ENCODE measurements at places on chromosomes 4 and X.

- DNase-seq = no peak
Measured at GRCh38 chr4:78660559-78660958, 109.0 kb downstream of the ANXA3 start.

- peak; percentile 46 for DNase-seq
Measured at GRCh38 chr4:105970371-105970770, 75.1 kb downstream of the NPNT start.

DNA sequence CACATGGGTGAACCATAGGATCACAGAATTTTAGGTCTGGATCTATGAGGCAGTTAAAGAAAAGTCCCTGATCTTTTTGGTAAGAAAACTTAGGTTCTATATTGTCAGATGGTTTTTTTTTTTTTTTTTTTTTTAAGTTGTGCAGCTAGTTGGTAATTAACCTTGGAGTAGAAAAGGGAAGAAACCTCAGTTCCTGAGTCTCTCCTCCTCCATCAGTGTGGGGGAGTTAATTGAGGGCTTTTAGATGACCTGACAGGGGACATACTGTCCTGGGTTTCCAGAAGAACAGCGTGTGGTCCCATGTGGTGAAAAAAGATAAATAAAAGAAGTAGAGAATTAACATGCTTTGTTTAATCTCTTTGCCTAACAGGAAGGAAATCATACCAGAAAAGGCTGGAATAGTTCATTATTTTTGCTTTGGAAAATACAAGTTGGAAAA, 123.7 kb downstream of the ARHGAP10 start:
- DNase-seq = no peak

DNA sequence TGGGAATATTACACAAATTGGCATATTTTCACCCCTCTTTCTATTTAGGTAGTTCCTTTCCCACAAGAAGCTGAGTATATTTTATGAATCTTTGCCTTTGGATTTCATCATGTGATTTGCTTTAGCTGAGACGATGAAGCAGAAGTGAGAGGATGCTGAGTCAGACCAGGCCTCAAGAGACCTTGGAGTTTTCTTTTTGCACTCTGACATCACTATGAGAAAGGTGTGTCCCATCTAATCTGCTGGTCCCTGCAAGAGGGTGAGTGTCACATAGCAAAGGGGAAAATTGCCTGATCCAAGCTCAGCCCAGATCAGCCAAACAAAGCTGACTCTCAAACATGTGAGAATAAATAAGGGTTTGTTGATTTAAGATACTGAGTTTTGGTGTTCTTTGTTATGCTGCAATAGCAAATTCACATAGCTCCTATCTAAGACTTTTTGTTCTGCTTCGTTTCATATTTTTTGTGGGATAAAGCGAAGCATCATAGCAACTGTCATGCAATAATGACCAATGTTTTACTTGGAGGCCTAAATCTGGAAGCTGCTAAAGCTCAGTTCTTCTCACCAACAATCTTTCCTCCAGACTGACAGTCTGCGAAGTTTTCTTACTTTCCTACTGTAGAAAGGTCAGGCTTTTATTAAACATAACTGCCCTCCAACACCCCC, 176.9 kb downstream of the PDHA2 start:
- peak; percentile 3 for DNase-seq

DNA sequence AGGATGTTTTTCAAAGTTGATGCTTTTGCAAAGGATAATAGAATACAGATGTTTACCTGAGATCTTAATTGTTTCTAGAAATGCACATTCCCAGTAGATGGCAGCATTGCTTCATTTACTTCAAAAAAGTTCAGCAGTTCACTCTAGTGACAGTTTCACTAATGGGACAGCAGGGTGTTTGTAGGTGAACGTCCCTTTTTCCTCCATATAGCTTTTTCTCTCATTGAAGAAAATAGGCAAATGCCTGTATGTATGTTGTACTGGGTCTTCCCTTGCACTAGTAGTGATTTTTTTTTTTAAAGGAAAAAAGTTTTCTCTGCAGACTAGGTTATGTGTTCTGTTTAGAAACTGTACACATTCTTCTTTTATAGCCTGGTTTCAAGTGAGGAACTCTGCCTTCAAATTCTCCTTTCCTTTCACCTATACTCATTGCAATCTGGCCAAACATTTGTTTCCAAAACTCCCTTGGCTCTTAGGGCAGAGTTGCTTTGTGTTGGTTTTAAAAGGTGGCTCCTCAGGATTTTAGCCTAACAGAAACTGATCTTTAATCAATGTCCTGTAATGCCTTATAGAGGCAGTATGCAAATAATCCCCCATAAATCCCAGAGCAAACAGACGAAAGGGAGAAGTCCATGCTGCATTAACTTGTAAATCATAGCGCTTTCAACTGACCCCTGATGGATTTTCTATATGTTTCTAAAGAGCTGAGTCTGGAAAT, 86.3 kb downstream of the EGF start:
- peak; percentile 75 for DNase-seq

- DNase-seq = no peak
Measured at GRCh38 chrX:17744896-17745523, 7.7 kb downstream of the SCML1 start.

- peak; percentile 57 for DNase-seq
Measured at GRCh38 chr4:150209140-150209829, 131.0 kb downstream of the DCLK2 start.

GRCh38 chr4:106270736-106271135, 45.3 kb downstream of the TBCK start:
- DNase-seq = no peak

DNA sequence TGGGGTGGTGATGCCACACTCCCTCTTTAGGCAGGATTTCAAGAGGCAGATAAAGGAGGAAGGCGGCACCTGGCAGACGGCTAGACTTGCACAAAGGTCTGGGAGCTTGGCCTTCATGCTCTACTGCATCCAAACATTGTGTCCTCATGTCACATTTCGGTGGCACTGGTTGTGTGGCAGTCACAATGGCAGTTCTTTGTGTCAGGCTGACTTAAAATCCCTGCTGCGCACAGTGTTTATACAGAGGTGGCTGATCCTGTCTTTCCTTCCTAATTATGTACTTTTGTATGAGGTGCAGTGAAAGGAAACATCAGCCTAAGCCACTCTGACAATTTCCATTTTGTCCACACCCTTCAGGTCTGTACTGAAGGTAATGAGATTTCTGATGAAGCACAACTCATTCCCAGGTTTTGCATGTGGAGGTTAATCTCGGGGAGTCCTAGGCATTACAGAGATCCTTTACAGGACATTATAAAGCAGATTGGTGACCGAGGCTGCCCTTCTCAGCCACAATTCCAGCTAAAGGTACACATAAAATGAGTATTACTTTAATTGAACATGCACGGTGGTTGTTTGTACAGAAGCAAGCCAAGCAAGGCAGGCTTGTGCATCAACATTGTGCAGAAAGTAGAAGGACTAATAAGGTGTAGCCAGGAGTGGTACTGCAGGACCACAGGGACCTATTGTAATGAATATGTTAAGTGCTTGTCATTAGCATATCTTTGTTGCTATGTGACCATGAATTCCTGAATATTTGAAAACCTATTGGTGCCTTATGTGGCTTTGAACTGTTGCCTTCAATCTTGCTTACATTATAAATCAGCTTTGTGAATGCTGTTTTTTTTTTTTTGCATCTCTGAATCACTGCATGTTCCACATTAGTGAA, 147.6 kb downstream of the STK32B start:
- DNase-seq = no peak

GRCh38 chr4:120327276-120327675, 260.6 kb upstream of the MAD2L1 start:
- no peak for DNase-seq

DNA sequence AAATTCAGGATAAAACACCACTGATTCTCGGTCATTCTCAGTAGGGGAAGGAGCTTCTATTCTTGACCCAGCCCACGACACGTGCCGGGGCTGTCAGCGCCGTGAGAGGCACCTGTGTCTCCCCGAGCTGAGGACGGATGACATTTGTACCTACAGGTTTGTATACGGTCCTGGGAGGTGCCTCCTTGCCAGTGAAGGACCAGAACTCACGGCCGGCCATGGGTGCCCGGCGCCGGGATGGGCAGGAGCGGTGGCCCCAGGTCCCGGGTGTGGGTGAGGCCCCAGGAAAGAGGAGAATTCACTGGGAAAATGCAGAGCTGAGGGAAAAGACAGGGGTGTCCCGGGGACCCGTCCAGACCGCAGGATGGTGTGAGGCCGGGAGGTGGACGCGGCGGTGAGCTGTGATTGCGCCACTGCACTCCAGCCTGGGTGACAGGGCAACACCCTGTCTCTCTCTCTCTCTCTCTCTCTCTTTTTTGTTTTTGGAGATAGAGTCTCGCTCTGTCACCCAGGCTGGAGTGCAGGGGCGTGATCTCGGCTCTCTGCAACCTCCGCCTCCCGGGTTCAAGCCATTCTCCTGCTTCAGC, 48.9 kb upstream of the PPP2R3B start:
- no peak for DNase-seq

- no peak for DNase-seq
Measured at GRCh38 chr4:24093446-24093845, 203.6 kb upstream of the PPARGC1A start.

DNA sequence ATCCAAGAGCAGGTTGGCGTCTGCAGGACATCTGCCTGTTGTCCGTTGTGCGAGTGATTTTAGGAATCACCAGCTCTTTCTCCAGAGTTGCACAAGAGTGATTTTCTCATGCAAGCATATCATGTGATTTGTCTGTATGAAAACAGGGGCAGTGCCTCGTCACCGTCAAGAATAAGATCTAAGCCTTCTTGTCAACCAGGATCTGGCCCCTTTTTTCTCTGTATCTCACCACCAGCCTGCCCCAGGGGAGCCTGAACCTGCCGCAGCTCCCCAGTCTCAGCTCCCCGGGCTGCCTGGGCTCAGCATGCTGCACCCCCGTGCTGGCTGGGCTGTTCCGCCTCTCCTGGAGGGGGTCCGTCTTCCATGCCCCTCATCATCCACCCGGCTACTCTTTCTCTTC, 90.5 kb downstream of the STOX2 start:
- DNase-seq = no peak

GRCh38 chr4:85658766-85659439, 184.0 kb downstream of the ARHGAP24 start:
- peak; percentile 88 for DNase-seq

DNA sequence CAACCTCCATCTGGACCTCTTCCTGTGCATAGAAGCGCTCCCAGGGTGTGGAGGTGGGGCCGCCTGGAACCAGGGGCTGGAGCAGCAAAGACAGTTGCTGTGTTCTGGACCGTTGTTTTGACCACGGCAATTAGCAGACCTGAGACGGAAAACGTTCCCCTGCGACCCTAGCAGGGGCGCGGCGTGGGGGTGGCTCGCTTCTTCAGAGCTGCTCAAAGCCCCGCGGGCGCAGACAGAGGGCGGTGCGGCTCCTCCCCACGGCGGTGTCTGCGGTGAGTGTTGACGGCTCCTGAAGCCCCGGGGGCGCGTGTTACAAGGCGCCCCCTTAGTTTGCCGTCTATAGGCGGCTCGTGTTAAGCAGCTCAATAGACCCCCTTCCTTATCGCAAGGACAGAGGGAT, 79.2 kb downstream of the TRIML1 start:
- no peak for DNase-seq
